ENCODE measurements at places on chromosomes 16 and 17. TPM values are rescaled to one million over a fixed set of nuclear protein-coding genes. Genes with fewer than 3 reads are reported as not detected.

NAE1 gene
- total RNA-seq: 91.2 TPM

PRR35 gene
- total RNA-seq: not detected

CNGB1 gene
- not detected for total RNA-seq

DNA sequence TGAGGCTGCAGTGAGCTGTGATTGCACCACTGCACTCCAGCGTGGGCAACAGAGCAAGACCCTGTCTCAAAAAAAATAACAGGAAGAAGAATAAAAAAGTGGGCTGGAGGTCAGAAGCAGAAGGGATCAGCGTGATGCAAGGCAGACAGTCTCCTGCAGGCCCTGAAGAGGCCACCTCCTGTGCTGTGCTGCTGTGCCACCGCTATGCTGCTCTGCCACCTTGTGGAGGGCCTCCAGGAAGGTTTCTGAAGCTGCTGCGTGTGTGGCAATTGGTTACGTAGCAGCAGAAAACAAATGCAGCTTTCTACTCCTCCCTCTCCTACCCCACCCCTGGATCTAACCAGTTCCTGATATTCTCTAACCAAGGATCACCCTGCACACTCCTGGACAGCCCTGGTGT lies 815.5 kb downstream of the KCNJ18 start:
- DNase-seq: no peak

GRCh38 chr17:74113952-74114351 lies 89.5 kb upstream of the RPL38 start:
- DNase-seq: no peak

DNA sequence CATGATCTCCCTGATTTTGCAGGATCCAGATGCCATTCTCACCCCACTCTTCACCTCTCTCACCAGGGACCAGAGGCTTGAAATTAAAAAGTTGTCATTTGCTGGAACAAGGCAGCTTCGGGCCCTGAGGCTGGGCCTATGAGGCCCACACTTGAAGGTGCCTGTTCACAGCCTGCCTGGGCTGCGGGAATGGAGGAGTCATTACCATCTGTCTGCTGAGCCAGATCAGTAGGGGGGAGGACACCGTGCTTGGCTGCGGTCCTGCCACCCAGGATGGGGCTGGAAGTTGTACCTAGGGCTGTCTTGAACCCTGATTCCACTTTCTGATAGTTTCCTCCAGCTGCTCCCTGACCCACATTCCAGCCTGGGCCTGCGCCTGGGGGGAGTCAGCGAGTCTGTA lies 208.3 kb upstream of the N4BP1 start:
- DNase-seq: no peak

Data from M059J (cell line).